ENCODE measurements at places on chromosomes 3 and 15.
A peak's percentile ranks its signal among the peaks of the same experiment; 100 is the strongest.

DNA sequence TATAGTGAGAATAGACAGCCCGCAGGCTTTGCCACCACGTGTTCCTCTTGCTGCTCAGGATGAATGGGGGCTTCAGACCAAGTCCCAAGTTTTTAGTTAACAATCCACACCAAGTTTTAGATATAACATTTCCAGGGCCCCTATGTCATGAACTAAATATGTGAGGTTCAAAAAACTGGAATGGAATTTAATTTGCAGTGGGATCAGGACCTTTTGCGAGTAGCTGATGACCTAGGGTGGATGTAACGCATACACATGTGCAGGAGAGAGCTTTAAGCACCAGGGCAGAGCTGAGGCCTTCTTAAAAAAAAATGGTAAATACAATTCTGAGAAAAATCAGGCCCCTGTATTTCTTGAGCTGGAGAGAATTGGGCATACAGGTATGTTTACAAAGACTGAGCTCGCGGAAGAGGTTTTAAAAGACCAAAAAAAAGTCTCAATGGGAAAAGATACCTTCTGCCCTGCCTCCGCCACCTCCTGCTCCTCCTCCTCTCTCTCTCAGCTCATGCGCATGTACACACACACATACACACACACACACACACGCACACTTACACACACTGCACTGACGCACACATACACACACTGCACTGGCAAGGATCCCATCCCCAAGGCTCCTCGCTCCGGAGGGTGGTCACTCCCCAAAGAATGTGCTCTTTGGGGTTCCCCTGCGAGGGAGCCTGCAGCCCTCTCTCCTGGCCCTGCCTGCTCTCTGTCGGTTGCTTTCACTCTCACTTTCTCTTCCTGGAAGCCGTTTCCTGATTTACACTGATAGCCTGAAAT lies 48.2 kb upstream of the IGF1R start:
- no peak for DNase-seq

DNA sequence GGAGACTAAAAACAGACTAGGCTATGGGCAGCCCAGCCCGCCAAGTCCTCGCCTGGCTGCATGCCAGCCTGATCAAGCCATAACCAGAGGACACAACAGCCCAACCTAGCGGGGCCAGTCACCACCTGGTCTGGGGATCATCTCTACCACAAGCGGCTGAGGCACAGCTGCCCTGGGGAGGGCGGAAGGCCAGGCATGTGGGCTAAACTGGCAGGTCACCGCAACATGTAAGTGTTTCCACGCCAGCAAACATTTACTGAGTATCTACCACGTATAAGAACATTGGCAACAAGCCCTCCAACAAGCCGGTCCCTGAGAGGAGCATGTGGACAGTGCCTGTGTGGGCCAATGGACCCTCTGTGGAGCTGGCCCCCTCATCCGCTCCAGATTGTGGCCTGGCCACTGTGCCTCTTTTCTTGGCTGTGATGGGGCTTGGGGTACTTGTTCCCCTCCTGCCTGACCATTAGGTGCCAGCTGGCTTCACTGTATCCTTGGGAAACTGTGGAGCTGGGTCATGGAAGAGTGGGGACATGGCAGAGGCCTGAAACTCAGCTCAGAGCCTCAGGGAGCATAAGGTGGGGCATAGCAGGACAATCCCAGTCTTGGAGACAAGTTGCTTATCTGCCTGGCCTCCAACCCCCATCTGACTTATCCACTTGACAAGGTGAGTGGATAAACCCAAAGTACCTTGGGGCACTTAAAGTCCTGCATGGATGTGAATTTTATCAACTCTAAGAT lies 9.0 kb downstream of the UBXN7 start:
- DNase-seq = peak; percentile 41

- no peak for DNase-seq
Measured at GRCh38 chr15:69994429-69995205, 103.1 kb downstream of the TLE3 start.

DNA sequence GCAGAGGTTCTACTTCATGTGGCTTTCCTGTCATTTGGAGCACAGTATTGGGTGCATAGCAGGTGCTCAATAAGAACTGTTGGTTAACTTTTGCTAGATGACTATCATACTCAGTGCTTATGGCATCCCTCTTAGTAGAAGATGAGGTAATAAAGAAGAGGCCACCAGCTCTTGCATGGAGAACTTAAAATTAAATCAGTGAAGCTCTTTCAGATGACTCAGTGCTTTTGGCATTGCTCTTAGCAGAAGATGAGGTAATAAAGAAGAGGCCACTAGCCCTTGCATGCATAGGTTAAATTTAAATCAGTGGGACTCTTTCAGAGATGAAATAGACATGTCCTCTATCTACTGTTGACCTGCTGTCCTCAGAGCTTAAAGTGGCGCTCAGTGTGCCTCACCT lies 109.4 kb upstream of the FGF7 start:
- DNase-seq = no peak

- DNase-seq = no peak
Measured at GRCh38 chr3:68483601-68484000, 448.7 kb downstream of the TAFA4 start.

GRCh38 chr3:3305084-3305483 lies 125.6 kb upstream of the CRBN start:
- DNase-seq = no peak

DNA sequence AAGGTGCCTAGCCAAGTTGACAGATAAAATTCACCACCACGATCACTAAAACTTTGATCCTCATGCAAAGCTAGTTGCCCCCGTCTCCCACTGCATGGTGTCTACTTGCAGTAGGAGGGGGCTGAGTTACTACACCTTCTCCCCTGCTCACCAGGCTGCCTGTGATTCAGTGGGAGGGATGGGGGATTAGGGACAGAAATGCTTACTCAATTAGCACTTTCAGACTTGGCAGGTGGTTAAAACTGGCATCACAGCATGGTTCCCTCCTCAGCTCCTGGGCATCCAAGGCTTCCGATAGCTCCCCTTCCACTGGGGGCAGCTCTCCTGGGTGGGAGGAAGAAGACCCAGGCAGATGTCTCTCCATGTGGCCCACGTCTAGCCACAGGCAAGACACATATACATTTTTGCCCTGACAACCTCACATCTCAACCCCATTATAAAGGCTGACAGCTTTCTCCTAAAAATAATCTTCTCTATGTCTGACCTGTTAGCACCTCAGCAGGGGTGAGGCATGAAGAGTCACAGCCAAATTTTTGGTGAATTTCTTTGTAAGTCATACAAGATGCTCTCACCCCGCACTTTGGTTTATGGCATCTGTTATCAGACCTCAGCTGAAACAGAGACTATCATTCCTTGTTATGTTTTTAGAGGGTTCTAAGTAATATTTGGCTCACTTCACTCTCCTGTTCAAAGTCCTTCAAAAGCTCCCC lies 369.0 kb downstream of the SV2B start:
- DNase-seq = peak; percentile 5

DNA sequence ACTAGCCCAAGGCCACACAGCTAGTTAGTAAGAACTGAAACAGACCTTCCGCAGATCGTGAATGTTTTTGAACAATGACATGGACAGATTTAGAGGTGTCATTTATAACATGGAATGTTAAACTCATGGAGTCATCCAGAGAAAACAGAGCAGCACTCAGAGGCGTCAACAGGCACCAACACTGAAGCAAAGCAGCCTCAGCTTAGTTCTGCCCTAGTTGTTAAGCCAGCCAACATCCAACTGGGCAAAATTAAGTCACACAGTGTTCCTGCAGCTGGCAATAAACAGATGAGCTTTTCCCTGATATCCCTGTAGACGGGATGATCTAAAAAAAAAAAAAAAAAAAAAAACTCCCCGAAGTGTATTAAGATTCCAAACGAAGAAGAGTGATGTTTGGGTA lies 13.6 kb downstream of the DCLK3 start:
- no peak for DNase-seq

DNA sequence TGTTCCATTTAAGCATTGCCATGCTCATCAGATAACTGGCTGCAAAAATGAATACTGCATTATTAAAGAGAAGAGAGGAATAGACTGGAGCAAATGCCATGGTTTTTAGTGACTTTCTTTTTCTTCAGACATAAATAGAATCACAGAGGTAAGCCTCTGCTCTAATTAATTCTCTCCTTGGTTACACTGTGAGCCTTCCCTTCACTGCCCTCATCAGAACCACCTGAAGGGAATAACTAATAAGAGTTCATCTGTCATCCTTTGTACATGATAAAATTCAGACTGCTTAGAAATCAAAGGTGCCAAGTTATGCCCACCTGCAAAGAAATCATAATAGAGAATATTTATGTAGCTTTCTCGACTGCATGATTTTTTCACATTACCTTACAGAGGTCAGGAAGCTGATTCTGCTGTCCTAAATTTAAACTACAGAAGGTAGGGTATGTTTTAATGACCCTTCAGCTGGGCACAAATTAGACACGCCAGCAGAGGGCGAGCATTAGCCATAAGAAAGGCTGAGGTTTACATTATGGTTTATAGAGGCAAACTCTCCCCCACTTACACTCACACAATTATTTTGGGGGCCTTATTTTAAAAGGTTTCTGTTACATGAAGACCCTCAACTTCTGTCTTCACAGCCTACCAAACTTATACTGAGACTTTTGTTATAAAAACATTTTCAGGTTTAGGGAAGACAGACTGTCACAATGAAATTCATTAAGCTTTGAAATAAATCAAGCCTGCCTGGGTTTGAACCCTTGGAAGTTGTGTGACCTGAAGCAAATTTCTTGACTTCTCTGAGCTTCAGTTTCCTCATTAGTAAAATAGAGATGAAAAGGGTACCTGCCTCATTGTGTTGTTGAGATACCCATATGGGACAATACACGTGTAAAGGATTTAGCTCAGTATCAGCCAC lies 15.3 kb upstream of the UNC13C start:
- DNase-seq = no peak

GRCh38 chr3:7964899-7965298 lies 536.7 kb upstream of the LMCD1 start:
- no peak for DNase-seq

DNA sequence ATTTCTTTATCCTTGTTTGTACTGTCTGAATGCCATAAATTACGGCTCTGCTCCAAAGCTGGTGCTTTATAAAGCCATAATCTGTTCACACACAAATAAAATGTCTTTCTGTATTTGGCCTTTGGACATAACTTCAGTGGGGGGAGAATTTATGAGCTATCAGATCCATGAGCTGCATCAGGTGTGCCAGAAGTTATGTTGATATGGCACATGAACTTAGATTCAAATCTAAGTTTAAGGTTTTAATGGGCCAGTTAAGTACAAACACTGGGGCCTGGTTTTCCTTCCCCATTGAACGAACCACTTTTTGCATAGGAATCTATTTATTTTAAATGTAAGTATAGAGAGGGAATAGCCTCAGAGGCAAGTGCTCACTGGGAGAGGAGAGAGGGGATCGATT lies 239.9 kb downstream of the NFKBIZ start:
- no peak for DNase-seq

DNA sequence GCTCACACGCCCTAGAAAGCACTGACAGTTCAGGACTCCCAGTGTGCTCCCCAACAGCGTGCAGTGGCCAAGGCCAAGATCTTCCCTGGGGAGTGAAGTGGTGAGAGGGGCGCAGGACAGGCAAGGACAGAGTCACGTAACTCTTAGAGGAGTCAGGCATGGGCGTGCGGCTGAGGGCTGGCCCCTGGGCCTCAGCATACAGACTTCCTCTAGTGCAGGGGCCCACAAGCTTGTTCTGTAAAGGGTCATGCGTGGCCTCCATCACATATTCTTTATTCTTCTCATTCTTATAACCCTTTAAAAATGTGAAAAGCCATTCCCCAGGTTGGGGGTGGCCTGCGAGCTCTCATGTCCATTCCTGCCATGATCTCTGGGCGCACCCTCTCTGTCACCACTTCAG lies 25.2 kb downstream of the TMEM43 start:
- DNase-seq = no peak

Data from NCI-H446 treated with DMSO at 0.1 percent for 48 hours (cell line).